NCI-H1105 (cell line): ENCODE measurements at places on chromosomes 3 and 15.

- no peak for DNase-seq
Observed at GRCh38 chr15:50736823-50737222, 28.7 kb downstream of the SPPL2A start.

GRCh38 chr3:25463836-25464418, 35.9 kb downstream of the RARB start:
- DNase-seq = no peak

GRCh38 chr3:183275418-183275817, 22.4 kb downstream of the B3GNT5 start:
- DNase-seq = peak; percentile 56

DNA sequence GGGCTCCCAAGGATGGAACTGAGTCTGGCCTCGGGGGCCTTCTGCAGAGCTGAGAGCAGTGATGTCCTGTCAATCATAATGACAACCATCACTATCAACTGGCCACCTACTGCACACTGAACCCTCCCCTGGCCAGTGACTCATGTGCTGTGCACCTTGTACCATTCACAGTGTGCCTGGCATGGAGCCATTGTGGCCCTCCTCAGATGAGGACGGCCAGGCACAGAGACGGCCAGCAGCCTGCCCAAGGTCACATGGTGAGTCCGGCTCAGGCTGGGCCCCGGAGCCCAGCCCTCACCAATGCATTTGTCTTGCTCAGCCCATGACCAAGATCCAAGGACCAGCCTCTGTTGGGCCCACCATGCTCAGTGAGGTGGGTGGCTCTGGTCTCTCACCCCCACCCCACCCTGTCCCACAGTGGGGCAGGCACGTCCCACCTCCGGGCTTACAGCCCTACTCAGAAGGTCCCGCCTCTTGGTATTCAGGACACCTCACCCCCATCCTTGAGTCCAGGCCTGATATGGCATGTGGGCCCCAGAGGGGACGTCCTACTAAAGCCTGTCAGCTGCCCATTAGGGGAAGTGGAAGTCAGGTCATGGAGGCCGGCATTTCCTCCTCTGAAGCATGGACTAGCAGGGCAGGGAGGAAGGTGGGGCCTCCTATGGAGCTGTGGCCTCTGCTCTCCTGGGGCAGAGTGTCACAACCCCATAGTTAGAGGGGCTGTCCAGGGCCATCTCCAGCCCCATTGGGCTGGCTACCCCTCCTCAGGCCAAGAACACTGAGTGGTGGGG, 35.9 kb upstream of the TMEM115 start:
- no peak for DNase-seq

GRCh38 chr3:104738271-104738670, 628.4 kb upstream of the ALCAM start:
- DNase-seq = no peak

- no peak for DNase-seq
Observed at GRCh38 chr3:151499168-151499567, 38.3 kb upstream of the IGSF10 start.

DNA sequence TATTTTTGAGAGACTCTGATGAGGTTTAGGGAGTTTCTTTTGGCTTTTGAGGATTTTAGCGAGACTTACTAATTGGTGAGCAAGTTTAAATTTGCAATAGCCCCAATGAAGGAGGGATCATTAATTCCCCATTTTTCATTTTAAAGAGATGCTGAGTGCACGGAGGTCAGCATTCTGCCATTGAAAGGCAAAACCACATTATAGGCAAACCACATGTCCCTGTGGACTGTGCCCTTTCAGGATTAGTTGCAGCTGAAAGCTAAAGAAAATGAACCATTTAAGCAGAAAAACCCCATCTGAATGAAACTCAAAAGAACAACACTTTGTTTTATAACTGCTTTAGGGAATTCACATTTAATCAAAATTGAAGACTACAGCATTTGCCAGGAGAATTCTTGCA, 246.5 kb downstream of the PDZRN3 start:
- no peak for DNase-seq

- DNase-seq = no peak
Observed at GRCh38 chr3:64422932-64423331, 197.7 kb upstream of the PRICKLE2 start.

DNA sequence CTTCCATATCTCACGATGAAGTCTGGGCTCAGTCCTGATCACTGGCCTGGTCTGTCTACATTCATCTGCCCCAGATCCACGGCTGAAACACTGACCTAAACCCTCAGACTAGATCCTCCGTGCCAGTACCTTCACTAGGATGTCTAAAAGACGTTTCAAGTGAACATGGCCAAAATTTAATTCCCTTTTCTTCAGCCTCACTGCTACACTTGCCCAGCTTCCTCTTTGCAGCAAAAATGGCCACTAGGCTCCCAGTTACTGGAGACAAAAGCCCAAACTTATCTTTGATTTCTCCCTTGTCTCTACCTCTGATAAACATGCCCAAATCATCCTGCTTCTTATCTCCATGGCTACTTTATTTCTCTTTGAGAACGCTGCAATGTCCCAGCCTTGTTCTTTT, 1.7 kb downstream of the RASSF1 start:
- DNase-seq = no peak

- DNase-seq = no peak
Observed at GRCh38 chr3:183260167-183260904, 7.3 kb downstream of the B3GNT5 start.

GRCh38 chr3:13358643-13359042, 61.5 kb downstream of the NUP210 start:
- no peak for DNase-seq

GRCh38 chr15:66099950-66100671, 153.4 kb downstream of the MEGF11 start:
- no peak for DNase-seq

DNA sequence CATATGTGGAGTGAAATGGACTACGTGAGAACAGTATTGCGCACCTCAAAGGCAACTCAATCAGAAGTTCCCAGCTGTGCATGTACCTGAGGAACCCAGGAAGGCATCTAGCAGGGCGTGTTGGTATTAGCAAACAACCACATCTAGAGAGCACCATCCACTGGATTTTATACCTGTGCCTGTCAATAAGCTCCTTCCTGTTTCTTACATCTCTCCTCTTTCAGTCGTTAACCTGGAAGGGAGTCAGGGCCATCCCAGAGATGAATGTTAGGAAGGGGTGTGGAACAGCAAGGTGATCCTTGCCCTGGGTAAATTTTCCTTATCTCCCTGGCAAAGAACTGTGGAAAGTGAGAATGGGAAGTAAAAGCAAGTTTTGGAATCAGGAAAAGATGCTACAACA, 29.6 kb upstream of the CHMP2B start:
- no peak for DNase-seq

- no peak for DNase-seq
Observed at GRCh38 chr3:87426918-87427317, 150.5 kb upstream of the POU1F1 start.

DNA sequence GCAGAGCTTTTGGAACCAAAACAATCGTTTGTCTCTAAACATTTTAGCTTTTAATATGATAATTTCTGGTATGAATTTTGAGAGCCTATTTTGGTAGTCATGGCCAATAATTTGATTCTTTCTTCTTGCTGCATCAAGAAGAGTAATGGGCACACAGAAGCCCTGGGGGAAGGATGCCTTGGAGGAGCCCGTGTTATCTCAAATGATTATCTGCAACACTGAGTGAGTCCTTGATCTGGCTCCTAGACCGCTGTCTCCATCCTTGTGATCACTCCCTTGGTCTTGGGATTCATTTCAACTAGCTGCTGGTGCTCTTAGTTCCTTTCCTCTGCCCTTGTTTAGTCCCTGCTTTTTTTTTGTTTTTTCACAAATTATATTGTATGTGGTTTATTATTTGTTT, 77.9 kb upstream of the CCNL1 start:
- no peak for DNase-seq

DNA sequence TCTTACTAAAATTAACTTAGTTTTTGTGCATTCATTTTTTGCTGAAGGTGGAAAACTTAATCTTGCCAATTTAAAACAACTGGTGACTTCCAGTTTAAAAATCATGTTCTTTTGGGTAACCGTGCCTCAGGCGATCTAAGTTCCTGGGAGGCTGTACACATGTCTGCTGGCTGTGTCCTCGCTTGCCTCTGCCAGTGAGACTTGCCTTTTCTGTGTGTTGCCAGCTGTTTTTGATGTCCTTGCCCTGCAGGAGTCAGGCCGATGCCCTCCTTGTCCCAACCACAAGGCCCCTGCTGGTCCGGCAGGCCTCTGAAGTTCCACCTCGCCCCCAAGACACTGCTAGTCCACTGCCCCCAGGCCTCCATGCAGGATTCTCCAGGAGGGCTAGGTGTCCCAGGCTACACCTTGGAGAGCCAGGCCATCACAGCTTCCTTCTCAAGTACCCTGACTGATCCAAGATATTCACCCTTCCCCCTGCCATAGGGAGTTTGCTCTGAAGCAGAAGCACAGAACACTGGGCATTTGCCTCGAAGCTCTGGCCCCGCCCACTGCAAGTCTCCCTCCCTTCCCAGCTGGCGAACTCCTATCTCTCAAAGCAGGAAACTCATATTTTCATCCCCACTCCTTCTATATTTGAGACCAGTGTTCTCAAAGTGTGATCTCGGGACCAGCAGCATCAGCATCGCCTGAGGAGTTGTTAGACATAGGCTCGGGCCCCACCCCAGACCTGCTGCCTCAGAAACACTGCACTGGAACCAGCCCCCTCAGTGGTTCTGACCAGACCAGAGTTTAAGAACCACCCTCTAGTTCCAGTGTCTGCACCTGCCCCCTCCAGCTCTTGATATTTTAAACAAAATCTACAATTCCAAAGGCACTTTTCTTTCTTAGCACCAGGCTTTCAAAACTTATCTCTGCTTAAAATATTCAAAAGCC, 185.8 kb upstream of the UBE2E1 start:
- DNase-seq = no peak

GRCh38 chr3:120420928-120421551, 29.8 kb downstream of the FSTL1 start:
- DNase-seq = no peak

DNA sequence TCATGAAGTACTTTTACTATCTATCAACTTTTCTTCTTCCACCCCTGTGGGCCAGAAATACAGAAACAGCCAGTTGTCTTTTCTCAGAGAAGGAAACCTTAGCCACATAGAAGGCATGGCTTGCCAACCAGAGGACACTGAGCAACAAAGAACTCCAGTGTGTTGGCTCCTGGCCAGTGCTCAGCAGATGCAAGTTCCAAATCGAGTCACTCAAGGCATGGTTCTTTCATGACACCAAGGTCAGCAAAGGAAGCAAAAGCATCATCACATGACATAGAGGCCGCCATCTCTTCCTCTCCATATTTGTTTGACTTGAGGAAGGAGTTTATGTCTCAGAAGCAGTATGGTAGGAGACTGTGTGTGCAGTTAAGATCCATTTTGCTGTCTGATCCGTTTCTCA, 92.2 kb downstream of the MYLK start:
- DNase-seq = no peak

- no peak for DNase-seq
Observed at GRCh38 chr3:23459465-23459864, 256.3 kb downstream of the UBE2E2 start.

DNA sequence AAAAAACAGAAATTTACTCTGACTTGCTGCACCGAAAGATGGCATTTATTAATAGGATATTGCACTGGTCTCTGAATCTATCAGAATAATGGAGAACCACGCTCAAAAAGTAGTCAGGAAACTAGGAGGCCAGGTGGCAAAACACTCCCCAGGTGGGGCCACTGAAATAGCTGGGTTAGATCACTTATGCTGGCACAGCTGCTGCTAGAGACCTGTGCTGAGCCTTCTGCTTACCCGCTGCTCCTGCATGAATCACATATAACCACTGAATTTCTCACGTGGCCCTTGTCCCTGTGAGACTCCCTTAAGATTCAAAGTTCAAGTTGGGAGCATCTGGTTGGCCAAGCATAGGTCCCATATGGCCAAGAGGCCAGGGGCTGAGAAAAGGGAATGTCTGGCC, 66.0 kb upstream of the OXTR start:
- no peak for DNase-seq

- no peak for DNase-seq
Observed at GRCh38 chr3:87710511-87710910, 348.3 kb downstream of the CGGBP1 start.

GRCh38 chr3:182979674-182980191, 605 bp downstream of the DCUN1D1 start:
- peak; percentile 53 for DNase-seq

DNA sequence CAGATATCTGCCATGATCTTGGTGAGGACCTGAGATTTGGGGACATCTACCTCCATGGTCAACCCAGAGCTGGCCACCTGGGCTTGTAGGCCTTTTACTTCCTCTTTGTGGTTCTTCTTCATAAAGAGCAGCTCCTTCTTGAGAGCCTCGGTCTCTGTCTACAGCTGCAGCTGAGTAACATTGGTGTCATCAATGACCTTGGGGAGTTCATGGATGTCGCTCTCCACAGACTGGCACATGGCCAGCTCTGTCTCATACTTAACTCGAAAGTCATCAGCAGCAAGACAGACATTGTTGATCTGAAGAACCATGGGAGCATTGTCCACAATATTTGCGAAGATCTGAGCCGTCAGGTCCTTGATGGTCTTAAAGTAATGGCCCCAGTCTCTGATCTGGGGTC, 15.7 kb upstream of the RASA2 start:
- DNase-seq = no peak

DNA sequence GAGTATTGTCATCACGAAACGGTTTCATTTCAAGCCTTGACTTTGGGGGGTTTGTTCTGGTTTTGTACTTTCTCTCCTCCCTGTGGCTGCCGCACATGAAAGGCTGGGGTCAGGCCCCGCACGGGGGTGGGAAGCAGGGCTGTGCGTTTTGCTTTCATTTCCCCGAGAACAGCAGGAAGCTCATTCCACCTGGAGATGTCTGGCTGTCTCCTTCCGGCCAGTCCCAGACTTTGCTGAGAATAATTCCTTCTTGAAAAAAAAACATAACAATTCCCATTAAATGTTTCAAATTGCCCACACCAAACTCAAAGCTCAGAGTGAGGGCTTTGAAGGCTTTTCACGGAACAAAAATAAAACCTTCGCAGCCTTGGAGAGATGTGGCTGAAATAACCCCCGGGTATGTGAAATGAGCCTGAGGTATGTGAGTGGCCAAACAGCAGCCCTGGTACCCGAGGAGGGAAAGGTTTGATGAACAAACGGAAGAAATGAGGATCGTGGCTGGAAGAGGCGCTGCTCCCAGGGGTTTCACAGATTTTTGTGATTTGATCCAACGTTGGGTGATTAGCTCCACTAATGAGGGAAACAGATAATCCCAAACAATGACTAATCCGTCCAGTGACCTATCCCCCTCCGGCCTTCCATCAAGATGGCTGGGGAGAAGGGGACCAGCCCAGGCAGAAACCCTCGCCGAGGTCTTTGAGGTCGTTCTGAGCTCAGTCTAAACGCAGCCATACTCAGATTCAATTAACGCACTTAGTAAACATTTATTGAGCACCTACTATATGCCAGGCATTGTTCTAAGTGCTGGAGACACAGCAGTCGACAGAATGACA, 126.9 kb upstream of the MEF2A start:
- no peak for DNase-seq

GRCh38 chr3:124372775-124373174, 357.5 kb upstream of the UMPS start:
- DNase-seq = no peak

- no peak for DNase-seq
Observed at GRCh38 chr15:66670762-66671580, 31.1 kb upstream of the SMAD6 start.
